Stimulated activated CD8-positive, alpha-beta memory T cell treated with anti-CD3 and anti-CD28 coated beads, Interleukin-15, amount 100 ng/mL, for 1 hour (primary cell): ENCODE measurements at places on chromosomes 5 and 9.

GRCh38 chr9:127204771-127205470 is 59.7 kb upstream of the GARNL3 start:
- DNase-seq = no peak

- DNase-seq = no peak
Observed at GRCh38 chr5:8905021-8905420, 640.9 kb downstream of the SEMA5A start.

DNA sequence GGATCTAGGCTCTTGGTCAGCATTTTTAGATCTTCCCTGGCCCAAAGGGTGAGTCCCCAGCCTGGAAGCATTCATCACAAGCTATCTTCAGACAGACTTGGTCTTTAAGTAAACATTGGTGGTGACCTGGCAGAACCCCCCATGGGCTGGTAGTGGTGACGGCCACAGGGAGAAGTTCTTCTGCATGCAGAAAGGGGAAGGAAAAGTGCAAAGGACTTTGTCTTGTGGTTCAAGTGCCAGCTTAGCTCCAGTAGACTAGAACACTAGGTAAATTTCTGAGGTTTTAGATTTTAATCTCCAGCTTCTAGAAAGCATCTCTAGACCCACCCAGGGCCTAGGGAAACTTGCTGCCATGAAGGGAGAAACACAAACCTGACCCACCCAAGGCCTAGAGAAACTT is 584.0 kb downstream of the CHSY3 start:
- no peak for DNase-seq

DNA sequence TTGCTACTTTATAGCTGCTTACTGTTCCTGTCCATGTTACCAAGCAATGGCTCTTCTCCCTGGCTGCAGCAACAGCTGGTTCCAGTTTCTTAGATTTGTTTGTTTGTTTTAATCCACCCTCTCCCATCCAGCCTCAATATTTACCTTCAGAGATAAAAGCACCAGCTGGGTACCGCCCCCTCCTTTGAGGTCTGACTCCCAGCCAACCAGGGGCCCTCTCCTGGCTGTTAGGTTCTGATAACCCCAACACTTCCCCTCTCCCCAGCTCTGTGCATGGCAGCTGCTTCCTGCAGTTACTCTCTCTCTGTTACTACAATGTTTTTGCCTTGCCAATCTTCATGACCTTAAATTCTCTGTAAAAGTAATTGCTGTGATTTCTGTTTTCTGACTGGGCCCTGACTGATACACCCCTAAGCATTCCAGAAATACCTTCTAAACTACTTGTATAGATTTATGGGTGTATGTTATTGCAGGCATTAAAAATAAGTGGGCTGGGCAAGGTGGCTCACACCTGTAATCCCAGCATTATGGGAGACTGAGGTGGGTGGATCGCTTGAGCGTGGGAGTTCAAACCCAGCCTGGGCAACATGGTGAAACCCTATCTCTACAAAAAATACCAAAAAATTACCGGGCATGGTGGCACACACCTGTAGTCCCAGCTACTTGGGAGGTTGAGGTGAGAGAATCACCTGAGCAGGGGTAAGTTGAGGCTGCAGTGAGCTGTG is 2.6 kb upstream of the GCNT1 start:
- DNase-seq = no peak

- DNase-seq = no peak
Observed at GRCh38 chr5:117888688-117889087, 1099.7 kb downstream of the DTWD2 start.

GRCh38 chr9:87035879-87036278 is 88.6 kb upstream of the GAS1 start:
- DNase-seq = no peak

GRCh38 chr9:115764645-115765044 is 388.9 kb upstream of the PAPPA start:
- no peak for DNase-seq

GRCh38 chr5:167985373-167985772 is 306.1 kb upstream of the WWC1 start:
- no peak for DNase-seq

DNA sequence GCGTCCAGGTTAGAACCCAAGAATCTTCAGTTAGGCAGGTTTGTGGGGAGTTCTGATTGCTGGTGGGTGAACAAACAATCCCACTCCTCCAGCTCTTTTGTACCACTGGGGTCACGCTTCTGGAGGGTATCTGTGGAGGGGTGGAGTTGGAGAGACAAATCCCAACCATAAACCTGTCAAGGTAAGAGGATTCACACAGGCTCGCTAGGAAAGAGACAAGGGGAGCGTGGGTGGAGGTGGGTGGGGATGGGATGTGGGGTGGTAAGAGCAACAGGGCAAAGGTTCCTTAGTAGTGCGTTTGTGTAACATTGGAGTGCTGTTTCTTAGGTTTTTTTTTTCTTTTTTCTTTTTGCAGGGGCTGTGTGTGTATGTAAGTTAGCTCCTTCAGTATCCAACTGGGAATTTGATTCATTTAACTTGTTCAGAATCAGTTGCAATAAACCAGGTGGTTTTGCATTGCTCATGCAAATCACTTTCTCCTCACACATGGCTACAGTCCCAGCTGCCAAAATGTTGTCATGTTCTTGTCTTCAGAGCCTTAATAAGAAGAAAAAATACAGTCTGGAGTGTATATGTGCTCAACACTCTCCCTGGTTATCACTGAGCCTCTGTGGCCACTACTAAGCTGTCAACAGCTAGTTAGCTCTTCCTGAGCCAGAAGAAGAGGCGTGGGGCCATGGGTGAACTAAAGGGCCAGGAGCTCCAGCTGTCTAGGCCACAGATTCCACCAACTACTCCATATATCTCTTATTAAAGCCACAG is 164.0 kb upstream of the RAD23B start:
- DNase-seq = no peak

DNA sequence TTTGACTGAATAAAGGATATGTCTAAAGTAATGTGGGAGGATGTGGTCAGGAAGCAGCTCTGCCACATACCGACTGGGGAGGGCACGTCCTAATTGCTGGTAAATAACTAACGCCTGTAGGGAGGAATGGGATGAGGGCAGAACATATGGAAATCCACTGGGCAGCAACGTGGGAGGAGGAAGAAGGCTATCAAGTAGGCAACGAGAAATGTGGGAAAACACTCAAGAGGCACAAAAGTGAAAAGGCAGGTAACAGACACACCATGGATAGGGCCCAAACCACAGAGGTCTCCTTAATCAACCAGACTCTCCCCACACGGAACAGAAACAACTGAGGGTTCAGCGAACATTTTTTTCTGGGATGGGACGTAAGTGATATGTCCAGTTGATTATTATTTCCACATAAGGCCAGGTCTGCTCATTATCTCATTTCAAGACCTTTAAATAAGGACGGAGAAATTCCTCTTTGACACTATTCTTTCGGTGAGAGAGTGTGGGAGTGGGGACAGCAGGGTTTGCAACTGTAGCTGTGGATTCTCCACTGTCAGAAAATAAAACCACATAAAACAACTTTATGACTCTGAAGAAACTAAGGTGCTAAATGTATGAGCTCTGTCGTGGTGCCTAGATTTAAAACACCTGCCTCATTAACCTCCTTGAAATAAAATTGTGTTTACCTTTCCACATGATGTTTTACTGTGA is 17.0 kb downstream of the IARS1 start:
- no peak for DNase-seq

- DNase-seq = no peak
Observed at GRCh38 chr5:40480392-40480791, 199.3 kb upstream of the PTGER4 start.

DNA sequence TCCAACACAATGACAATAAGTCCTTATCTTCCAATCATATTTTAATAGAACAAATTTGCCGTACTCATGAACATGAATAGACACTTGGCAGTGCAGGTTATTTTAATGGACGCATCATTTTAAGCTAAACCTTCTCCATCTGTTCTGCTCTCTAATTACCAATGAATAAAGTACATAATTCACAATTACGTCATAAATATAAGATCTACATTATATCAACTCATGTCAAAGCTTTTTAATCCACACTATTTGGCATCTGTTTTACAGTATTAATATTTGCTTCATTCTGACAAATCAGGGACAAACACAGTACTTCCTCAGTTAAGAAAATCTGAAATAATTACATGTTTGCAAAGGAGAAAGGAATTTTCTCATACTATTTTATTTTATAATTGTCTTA is 344.1 kb upstream of the DMAC1 start:
- no peak for DNase-seq

- DNase-seq = no peak
Observed at GRCh38 chr9:132506977-132507669, 75.3 kb upstream of the BARHL1 start.

- no peak for DNase-seq
Observed at GRCh38 chr9:74755355-74755754, 132.4 kb downstream of the TRPM6 start.

DNA sequence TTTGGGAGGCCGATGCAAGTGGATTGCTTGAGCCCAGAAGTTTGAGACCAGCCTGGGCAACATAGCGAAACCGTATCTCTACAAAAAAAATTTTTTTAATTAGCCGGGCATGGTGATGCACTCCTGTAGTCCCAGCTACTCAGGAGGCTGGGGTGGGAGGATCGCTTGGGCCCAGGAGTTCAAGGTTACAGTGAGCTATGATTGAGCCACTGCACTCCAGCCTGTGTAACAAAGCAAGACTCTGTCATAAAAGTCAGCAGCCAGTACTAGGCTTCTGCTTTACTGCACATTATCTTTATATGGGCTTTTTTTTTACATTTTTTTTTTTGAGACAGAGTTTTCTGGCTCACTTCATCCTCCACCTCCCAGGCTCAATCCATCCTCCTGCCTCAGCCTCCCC is 9.4 kb upstream of the HAVCR1 start:
- DNase-seq = no peak

DNA sequence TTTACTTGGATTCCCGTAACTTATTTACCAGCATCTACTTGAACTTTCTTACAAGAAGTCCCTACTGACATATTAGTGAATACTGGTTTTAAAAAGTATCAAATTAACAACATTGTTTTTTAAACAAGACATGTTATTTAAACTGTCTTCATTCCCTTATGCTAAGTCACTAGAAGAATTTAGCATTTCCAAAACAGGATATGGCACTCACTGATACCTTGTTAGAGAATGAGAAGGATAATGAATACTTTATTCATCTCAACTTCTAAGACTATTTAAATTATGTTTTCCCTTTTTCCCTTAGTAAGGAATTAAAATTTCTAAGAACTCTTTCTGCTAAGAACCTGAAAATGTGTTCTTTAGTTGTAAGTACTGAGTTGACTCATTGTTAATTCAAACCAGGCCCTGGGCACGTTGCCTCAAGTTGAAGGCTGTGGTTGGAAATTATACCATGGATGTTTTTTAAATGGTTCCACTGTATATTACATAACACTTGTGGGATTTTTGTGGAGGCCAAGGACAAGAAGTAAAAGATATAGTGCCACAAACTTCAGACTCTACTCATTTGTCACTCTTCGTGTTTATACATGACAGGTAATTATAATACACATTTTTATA is 219.0 kb upstream of the EDIL3 start:
- no peak for DNase-seq

- DNase-seq = no peak
Observed at GRCh38 chr9:137953683-137954438, 76.3 kb downstream of the CACNA1B start.
